ENCODE measurements at places on chromosomes 4 and X.

DNA sequence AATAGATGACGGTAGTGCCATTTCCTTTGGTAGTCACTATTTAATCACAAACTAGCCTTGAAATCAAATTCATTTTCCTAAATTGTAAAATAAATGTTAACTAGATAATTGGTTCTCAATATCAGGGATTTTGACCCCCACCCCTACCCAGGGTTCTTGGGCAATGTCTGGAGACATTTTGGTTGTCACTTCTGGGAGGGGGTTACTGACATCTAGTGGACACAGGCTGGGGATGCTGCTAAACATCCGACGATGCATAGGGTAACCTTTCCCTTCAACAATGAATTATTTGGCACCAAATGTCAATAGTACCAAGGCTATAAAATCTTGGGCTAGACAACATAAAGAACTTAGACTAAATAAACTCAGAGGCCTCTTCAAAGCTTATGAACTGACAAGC is 285.8 kb upstream of the TRPC5 start:
- DNase-seq, result no peak

- peak; percentile 53 for DNase-seq
Observed at GRCh38 chr4:41512136-41512535, 25.8 kb upstream of the LIMCH1 start.

DNA sequence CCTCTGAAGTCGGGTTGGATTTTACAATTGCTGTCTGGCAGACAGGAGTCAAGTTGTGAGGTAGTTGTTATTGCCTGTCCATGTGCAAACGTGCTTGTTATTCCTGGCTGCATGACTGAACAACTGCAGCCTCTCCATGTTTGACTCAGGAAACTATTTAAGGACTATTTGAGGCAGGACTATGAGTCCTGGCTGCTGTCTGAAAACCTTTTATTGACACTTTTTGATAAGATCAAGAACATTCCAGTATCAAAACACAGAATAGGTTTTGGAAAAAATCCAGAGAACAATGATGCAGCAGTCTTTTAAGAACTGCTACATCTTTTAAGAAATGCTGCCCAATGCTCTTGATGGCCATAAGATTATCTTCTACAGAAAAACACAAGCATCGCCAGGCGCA is 10.0 kb upstream of the SPRY1 start:
- DNase-seq, result no peak

DNA sequence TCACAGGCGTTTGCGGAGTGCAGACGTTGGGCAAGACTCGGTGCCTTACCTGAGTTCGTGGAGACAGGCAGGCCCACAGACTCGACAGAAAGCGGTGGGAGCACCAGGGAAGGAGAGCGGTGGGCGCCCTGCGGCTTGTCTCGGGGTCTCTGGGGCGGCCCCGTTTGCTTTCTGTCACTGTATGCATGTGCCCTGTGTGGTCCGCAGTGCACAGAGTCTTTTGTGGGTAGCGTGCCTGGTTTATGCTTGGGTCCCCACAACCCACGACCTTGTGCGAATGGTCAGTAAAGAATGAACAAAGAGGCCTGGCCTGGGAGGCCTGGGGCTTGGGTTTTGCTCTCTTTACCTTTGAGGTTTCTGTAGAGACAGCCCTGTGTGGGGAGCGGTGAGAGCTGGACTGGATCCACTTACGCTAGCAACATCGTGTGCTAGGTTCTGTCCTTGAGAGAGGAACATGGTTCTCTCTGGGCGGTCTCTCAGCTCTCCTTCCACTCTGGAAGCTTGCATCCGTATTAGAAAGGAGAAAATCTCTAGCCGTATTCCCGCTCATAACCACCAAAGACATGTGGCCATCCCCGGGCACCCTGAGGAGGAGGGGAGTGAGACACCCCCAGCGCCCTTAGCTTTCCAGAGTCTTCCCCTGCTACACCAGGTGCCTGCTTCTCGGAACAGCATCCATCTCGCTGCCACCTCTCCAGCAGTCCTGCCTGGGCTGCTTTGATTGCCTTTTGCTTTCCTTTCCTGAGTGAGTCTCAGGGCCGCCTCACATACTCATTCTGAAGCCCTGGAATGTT is 1.2 kb downstream of the TADA2B start:
- DNase-seq, result no peak

GRCh38 chrX:11267425-11267824 is 25.8 kb upstream of the AMELX start:
- no peak for DNase-seq

GRCh38 chr4:83285055-83285407 is 433 bp upstream of the COQ2 start:
- DNase-seq, result peak; percentile 80

DNA sequence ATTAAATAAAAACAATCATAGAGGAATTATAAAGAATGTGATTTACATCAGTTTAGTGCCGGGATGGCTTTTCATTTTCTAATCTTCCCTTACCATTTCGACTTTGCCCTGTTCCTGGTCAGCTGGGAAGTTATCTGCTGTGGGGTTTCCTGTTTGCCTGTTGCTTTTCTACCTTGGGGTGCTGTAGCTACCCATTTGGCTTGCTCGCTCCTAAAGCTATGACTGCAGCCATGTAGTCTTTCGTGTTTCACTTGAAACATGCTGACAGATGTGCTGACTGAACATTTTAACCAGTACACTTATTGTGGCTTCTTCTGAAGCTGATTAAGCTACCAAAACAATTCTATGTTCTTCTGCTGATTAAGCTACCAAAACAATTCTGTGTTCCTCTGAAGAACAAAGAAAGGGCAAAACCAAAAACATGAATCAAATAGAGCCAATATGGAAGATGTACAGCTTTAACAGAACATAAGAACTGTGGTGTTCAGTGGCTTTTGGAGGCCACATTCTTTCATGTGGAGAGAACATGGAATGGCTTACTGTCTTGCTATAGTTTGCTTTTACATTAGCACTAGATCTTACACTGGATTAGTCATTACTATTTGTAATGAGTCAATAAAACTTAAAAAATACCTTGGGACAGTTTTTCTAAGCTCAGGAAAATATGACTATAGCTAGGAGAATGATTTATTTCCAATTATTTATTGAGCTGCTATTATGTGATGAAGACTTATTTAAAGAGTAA is 440.4 kb downstream of the SPRY1 start:
- no peak for DNase-seq

DNA sequence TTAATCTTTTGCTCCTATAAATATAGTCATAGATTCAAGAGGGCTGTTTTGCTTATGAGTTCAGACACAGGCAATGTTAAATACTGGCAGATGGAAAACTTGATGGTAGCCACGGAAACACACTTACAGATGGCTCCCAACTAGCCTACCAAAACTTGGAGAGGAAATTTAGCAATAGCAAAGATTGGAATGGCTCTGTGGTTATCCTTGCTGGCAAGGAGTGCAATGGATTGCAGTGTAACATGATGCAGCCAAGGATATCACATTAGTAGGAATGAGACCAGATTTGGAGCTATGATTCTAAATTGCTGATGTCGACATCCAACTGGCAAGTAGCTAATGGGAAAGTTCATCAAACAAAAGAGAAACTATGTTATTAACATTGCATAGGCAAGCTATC is 791.0 kb upstream of the DIAPH2 start:
- no peak for DNase-seq

GRCh38 chr4:26126143-26126718 is 194.6 kb upstream of the RBPJ start:
- no peak for DNase-seq

DNA sequence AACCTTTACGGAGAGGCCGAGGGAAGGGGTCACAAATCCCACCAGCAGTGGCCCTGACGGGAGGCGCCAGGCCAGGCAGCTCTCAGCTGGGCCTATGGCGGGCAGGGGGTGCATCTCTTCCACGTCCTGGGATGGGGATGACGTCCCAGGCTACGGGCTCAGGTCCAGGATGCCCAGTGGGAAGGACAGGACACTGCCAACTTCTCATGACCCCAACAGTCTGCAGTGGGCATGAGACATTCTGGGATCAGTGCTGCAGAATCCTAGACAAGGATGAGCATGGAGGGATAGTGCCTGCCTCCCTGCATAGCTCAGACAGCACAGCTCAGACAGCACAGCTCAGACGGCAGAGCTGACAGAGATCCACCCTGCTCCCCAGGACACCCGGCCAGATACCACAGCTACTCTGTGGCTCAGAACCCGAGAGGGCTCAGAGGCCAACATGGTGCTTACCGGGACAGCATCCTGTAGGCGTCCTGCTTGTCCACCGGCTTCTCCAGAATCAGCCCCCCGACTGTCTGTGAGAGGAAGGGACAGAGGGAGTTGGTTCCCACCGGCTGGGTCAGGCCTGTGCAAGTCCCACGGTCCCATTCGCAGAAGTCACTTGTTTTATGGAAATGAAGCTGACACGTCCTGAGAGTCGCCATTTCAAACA is 17.3 kb downstream of the ASMTL start:
- DNase-seq, result no peak

GRCh38 chr4:67365661-67366245 is 179.6 kb downstream of the CENPC start:
- no peak for DNase-seq

- DNase-seq, result no peak
Observed at GRCh38 chr4:168632301-168632725, 135.5 kb downstream of the PALLD start.

DNA sequence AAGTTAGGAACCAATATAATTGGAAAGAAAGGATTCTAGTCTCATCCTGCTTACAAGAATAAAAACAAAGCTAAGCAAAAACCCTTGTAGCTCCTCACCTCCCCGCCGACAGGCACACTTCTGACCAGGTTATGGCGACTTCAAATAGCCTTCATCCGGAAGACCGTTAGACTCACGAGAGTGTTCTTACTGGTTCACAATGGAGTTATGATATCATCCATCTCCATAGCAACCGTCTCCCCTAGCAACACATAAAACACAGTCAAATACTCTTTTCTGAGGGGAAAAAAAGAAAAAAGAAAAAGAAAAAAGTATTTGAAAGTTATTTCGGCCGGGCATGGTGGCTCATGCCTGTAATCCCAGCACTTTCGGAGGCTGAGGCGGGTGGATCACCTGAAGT is at the start of gene IL13RA2:
Gene IL13RA2 (minus strand): TSS at position 162 of the 400 bp plus-strand sequence. CDS start 347 bp downstream, outside the sequence.
- no peak for DNase-seq

- no peak for DNase-seq
Observed at GRCh38 chr4:103948244-103949018, 228.6 kb upstream of the TACR3 start.

DNA sequence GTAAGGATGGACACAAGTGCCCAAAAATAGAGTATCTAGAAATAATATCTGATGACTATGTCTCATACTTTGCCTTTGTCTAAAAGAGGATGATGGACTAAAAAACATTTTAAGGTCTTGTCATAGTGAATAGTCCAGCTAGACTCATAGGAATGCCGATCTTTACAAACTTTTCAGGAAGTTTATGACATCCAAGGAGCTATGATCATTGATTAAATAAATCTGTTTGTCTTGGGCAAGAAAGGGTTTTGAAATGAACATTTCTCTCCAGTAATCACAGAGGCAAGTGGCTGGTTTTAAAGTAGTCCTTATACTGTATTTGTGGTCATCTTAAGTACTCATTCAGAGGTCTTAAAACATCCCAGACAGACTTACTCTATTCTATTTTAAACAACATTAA is 109.8 kb downstream of the MAPK10 start:
- peak; percentile 3 for DNase-seq

- no peak for DNase-seq
Observed at GRCh38 chr4:79959652-79960051, 113.4 kb downstream of the ANTXR2 start.

DNA sequence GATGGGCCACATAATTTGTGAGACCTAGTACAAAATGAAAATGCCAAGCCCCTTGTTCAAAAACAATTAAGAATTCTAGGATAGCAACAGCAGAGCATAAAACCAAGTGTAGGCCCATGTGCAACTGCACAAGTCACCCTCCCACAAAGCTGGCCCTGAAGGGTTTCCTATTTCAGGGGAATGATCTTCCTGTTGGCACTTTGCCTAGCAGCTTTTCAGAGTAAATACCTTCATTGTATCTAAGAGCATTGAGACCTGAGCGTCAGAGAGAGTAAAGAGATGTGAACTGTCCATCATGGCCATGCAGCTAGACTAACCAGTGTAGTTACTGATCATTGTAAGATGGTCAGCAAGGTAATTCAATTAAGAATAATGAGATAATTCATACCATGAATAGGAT is 113.6 kb downstream of the CNKSR2 start:
- no peak for DNase-seq

GRCh38 chr4:23033796-23034195 is 341.1 kb downstream of the GBA3 start:
- no peak for DNase-seq

DNA sequence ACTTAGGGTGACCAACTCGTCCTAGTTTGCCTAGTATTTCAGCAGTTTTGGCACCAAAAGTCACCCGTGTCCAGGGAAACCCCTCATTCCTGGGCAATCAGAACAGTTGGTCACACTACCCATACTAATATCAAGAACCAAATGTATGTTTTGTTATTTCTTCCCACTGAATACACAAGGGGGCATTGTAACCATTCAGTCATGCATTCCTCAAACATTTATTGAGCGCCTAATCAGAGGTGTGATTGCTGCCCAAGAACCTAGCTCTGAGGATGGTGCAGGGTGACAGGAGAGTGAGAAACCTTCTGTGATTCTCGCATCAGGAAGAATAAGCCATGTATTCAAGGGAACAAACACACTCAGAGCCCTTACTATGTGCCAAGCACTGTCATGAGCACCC is 69.8 kb upstream of the RAI2 start:
- no peak for DNase-seq

DNA sequence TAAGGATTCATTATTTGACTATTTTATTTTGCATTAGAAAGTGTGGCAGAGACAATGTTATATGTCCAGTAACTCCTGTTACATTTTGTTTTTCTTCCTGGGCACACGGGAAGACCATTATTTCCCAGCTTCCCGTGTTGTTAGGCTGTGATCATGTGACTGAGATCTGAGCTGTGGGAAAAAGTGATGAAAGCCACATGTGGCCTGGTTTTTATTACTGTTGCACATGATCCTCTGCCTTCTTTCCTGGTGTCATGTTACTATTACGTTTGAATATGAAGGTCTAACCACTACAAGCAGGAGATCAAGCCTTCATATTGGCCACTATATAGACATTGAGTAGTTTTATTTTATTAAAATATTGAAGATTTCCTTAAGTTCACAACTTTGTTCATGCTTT is 28.2 kb upstream of the MID1 start:
- no peak for DNase-seq
